Stimulated activated CD4-positive, alpha-beta T cell treated with anti-CD3 and anti-CD28 coated beads, Interleukin-12 subunit alpha, Interleukin-12 subunit beta, amount 100 ng/mL, for 24 hours (primary cell): ENCODE measurements at places on chromosomes 1 and 21.

DNA sequence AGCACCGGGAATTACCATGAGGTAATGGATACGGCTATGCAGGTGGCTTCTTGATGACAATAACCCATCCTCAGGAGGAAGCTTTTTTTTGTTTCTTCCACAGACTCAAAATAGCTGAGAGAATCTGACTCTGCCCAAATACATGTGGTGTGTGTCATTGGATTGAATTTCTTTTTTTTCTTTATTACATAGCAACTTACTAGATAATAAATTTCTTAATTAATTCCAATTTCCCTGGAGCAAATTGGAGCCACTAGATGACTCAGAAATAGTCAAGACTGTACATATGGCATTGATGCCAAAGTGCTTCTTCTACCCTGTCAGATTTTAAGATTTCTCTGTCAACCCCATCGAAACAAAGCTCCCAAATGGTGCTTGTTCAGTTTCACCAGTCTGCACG lies 42.7 kb downstream of the L1TD1 start:
- no peak for DNase-seq

GRCh38 chr1:74785944-74786343 lies 53.0 kb downstream of the TYW3 start:
- DNase-seq, result no peak

GRCh38 chr1:241637604-241638003 lies 2.6 kb downstream of the CHML start:
- DNase-seq, result no peak

GRCh38 chr1:164760569-164760968 lies 201.6 kb downstream of the PBX1 start:
- DNase-seq, result no peak
